ENCODE measurements at places on chromosomes 6 and 20.
A peak's percentile ranks its signal among the peaks of the same experiment; 100 is the strongest.

DNA sequence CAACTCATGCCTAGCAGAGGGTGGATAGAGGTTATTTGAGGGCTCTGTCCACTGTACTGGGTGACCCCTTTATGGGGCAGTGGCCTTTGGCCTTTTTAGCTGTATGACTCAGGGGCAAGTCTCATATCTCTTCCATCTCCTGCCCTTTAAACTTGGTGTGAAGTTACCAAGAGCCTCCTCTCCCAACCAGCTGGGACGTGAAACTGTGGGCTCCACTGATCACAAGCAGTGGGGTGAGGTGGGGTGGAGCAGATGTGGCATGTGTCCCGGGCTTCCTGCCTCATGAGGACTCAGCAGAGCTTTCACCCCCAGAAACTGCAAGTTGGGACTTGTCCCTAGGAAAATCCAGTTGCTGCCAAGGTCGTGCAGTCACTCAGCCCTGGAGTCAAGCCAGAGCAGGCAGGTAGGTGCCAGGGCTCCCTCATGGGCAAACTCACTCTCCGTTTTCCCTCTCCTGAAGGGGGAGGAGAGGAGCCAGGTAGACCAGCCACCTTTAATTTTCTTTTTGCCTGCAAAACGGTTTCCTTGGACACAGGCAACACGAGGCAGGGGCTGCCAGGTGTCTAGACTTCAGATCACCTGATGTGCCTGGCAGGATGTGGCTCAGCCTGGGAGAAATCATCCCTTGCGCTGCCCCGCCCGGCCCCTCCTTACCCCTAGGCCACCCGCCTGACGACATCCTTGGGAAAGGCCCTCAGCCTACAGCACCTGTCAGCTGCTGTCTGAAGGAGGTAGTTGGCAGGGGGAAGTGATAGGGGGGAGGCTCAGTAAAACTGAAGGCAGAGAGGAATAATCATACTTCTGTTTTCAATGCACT is 4.0 kb downstream of the CDKN1A start:
- DNase-seq = peak; percentile 88

GRCh38 chr6:135141728-135142127 is 39.4 kb upstream of the MYB start:
- no peak for DNase-seq

DNA sequence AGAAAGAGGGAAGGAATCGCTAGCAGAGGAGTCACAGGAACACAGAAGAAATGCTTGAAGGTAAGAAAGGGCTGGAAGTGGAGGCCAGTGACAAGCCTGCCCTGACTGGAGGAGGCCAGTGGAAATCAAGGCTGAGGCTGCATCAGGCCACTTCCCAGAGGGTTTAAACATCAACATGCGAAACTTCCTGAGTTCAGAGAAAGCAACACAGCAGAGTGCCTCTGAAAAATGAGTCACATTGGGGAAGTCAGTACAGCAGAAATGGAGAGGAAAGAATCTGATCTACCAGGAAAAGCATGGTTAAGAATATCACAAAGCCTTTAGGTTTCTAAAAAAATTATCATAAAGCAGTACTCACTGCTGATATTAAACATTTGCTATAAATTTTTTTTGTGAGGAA is 23.3 kb downstream of the NAPB start:
- DNase-seq = no peak

- no peak for DNase-seq
These were observed 174.4 kb downstream of the SYNE1 start for GRCh38 chr6:152462716-152463115.

DNA sequence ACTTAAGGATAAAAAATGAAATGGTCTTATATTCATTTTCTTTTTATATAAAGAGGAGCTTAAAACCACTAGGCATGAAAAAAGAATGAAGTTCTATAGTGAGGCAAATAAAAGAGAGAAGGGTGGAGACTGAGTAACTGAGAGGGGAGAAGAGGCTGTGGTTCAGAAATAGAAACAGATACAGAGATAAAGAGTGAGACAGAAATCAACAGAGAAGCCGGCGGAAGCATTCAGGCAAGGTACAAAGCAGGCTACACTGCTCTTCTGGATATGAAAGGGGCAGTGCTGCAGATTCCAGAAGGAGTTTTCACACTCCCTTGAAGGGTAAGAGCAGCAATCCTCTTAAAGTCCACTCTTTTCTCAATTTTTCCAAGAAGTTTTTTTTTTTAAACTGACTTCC is 29.9 kb downstream of the NFATC2 start:
- no peak for DNase-seq

GRCh38 chr20:10306440-10307358 is 88.1 kb downstream of the SNAP25 start:
- peak; percentile 20 for DNase-seq

GRCh38 chr20:7985916-7986315 is 33.6 kb downstream of the TMX4 start:
- DNase-seq = no peak

- DNase-seq = no peak
These were observed 580.1 kb downstream of the TFAP2B start for GRCh38 chr6:51398793-51399192.

GRCh38 chr6:82507112-82507511 is 143.5 kb downstream of the TPBG start:
- no peak for DNase-seq

- DNase-seq = no peak
These were observed 1.4 kb downstream of the PREP start for GRCh38 chr6:105401247-105402089.

- DNase-seq = no peak
These were observed 173.0 kb upstream of the SCGN start for GRCh38 chr6:25478973-25479372.

DNA sequence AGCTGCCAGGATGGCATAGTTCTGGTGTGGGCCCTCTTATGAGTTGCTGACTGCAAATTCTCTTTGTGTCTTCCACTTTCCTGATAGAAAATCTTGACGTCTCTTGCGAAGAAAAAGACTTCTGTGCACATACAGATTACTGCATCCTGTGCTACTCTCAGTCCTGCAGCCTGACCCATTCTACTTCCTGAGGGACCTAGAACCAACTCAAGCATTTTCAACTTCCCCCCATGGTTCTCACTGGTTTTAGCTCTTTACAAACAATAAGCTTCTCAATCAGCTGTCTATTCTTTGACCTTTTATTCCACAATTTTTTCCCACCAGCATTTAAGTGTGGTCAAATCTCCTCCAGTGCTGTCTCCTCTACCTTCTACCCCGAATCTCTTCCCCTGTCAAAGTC is 13.4 kb upstream of the KLHL32 start:
- no peak for DNase-seq

DNA sequence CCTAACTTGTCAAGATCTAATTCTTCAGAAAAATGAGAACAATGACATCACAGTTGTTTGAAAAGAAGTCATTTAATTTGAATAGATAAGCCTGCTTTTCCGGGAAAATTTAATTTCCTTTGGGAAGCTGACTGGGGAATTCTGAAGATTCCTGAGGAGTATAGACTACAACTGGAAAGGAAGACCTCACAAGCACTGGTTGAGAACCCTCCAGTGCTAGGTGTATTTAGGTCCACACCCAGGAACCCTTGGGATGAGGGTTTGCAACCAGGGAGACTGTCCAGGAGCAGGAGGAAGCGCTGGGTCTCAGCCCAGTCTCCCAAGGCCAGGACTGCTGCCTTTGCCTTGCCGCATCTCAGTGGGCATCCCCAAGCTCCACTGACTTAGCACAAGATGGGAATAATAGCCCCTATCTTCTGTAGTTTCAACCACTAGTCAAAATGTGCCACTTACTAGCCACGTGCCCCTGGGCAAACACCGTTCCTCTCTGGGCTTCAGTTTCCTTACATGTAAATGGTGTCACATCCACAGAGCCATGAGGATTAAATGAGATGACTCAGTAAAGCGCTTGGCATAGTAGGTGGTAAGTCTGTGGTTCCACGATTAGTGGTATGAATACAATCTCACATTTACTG is 6.9 kb upstream of the CD93 start:
- DNase-seq = no peak

- DNase-seq = no peak
These were observed 8.1 kb upstream of the HSP90AB1 start for GRCh38 chr6:44238687-44239350.

- peak; percentile 18 for DNase-seq
These were observed 22.1 kb upstream of the RALGAPA2 start for GRCh38 chr20:20734475-20734948.

GRCh38 chr6:22980446-22980845 is 411.1 kb downstream of the HDGFL1 start:
- no peak for DNase-seq

DNA sequence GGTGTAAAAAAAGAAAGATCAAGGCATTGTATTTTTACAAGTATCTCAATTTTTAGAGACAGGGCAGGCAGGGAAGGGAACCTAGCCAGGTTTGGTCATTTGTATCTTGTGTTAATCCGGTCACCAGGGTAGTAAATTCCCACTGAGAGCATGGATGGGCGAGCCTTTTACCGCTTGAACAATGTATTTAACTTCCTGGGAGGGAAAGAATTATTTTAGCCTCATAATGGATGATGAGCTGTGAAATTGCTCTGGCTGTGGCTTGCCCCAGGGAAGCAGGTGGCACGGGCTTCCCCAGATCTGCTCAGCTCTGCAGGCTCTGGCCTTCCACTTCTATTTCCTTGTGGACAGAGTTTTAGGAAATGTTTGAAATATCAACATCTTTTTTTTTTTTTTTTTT is 72.9 kb downstream of the TOX2 start:
- DNase-seq = no peak

GRCh38 chr6:5167501-5167900 is 82.4 kb downstream of the PPP1R3G start:
- no peak for DNase-seq

DNA sequence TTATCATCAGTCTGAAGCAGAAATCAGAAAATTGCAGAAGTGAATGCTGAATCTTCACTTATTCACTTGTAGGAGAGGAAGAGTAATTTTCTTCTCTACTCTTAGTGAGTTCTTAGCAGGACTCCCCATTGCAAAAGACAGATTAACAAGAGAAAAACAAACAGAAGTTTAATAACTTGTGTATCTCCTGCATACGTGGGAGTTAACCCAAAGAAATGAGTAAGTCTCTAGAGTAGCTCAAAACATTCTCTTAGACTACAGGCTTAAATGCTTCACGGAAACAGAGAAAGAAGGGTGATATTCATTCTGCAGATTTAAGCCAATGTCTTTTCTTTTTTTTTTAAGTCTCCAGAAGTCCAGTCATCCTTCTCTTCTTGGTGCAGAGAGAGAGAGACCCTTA is 97.9 kb upstream of the TMEM181 start:
- DNase-seq = no peak

- no peak for DNase-seq
These were observed 165.1 kb downstream of the RALGAPA2 start for GRCh38 chr20:20547221-20547875.

DNA sequence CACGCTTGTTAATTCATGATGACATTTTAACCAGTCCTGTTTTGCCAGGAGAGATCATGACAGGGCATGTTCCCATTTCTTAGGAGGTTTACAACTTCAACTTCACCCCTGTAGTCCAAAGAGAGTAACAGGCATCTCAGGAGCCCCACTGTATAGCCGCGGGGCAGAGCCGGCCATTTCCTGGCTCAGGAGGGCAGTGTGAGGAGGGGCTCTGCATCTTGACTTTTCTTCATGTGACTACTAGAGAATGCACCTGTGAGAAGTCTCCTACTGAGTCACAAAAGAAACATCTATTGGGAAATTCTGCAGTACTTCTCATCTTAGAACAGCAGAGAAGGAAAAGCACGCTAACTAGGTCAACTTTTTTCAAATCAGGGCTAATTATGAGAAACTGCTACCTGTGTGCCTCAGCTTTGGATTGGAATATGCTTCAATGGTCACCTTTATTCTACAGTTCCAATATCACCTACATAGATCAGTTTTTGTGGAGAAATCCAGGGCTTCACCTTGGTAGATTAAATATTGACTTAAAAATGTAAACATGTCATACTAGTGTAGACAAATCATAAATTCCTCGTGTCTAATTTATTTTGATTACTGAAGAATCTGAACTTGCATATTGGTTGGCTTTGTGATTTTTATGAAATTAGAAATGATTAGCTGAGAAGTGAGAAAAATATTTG is 28.6 kb upstream of the SIM1 start:
- no peak for DNase-seq

- DNase-seq = no peak
These were observed 472.9 kb downstream of the PREX1 start for GRCh38 chr20:48354903-48355302.

GRCh38 chr20:16314320-16314719 is 258.9 kb downstream of the KIF16B start:
- DNase-seq = no peak

- no peak for DNase-seq
These were observed 73.9 kb downstream of the ALDH5A1 start for GRCh38 chr6:24568683-24569082.

GRCh38 chr6:73823046-73823735 is 127.2 kb downstream of the CD109 start:
- no peak for DNase-seq

DNA sequence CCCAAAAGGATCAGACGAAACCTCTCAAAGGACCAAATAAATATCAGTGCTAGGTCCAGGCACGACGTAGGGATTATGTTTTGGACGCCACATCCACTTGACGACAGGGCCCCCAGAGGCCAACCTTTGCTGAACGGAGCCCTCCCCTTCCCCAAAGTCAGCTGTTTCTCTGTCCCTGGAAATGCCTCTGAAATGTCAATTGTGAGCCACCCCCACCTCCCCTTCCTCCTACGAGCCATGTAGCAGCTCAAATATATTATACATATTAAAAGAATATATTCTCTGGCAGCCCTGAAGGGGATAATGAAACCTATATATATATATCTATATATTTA is 39.6 kb upstream of the BLCAP start:
- no peak for DNase-seq

- no peak for DNase-seq
These were observed 5.9 kb downstream of the TEAD3 start for GRCh38 chr6:35490821-35491557.

GRCh38 chr6:125107896-125108295 is 45.7 kb upstream of the TPD52L1 start:
- DNase-seq = no peak

- no peak for DNase-seq
These were observed 11.6 kb downstream of the ZKSCAN4 start for GRCh38 chr6:28240471-28240870.

DNA sequence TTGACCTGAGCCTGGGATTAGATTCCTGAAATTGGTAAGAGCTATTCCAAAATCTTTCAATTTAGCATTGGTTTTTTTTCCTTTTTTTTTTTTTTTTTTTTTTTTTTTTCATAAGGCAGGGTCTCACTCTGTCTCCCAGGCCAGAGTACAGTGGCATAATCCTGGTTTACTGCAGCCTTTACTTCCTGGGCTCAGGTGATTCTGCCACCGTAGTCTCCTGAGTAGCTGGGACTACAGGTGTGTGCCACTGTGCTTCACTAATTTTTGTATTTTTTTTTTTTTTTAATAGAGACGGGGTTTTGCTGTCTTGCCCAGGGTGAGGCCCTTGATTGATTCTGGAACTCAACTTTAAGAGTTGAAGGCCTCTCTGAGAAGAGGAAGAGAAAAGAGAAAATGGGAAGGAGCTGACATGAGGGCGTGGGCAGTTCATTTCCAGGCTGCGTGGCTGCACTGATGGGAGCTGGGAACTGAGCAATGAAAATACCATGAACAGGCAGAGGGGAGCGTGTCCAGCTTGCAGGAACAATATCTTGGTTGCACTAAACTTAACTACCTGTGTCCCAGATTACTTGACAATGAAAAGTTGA is 24.6 kb downstream of the KDM1B start:
- DNase-seq = no peak

All from CD4-positive, alpha-beta T cell treated with Interleukin-21 for 1 hour (primary cell).